HS-5 (cell line): ENCODE measurements at places on chromosomes 1 and 21.
A peak's percentile ranks its signal among the peaks of the same experiment; 100 is the strongest.

DNA sequence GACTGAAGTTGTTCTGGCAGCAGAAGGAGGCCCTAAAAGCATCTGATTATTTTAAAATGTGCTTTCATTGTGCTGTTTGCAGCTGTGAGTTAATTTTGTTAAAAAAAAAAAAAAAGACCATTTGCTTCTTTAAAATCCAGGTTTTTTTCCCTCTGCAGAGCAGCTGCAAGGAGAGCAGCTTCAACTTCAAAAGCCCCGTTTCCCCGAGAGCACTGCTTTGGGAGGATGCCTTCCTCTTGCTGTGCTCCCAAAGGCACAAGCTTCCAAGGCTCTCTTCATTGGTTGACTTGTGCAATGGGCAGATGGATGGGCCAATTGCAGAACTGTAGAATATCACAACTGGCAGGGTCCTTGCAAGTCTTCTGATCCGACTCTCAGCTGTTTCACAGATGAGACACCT lies 459.2 kb upstream of the PKN2 start:
- DNase-seq: no peak

- no peak for DNase-seq
These were observed 3.5 kb downstream of the ELAVL4 start for GRCh38 chr1:50112193-50112592.

- no peak for DNase-seq
These were observed 138.7 kb upstream of the ZNF648 start for GRCh38 chr1:182200025-182200812.

GRCh38 chr1:176205332-176205914 lies 1.7 kb downstream of the COP1 start:
- DNase-seq: peak; percentile 24

DNA sequence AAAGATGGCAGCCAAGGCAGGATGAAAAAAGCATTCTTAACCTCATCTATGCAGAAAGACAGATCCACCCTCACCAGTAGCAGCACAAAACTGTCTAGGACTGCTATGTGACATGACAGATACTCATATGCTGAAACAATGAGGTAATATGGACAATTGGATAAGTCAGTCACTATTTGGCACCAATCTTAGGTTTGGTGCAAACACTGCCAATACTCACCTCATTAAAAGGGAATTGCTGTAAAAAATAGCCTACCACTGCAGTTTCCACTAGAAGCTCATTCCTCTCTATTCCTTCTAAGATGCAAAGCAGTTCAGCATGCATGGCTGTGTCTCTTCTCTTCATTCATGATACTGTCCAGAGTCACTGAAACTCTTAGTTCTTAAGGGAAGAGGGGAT lies 91.7 kb downstream of the TBX15 start:
- DNase-seq: no peak

- no peak for DNase-seq
These were observed 225.6 kb upstream of the FGGY start for GRCh38 chr1:59071289-59071688.

GRCh38 chr1:224540535-224540934 lies 75.6 kb upstream of the CNIH3 start:
- DNase-seq: no peak
